ENCODE measurements at places on chromosomes 3 and 15.
A peak's percentile ranks its signal among the peaks of the same experiment; 100 is the strongest.

DNA sequence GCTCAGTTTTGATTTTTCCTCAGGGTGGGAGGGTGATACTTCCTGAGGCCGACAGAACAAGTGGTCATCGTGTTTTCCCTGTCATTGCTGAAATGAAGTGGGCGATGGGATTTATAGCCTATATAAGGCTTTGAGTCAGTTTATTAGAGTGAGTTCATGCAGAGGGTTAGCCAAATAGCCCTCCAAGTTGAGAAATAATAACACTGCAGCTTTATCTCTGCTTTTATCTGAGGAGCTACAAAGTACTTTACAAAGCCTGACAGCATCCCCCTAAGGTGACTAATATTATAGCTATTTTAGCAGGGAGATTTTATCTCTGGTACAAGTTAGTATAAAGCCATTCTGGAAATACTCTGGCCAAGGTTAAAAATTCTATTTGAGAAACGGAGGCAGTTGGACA lies 389.6 kb downstream of the MFSD1 start:
- no peak for DNase-seq

GRCh38 chr3:186361762-186362536 lies at the start of gene DGKG:
TSS of gene DGKG (minus strand) at chr3:186362234. CDS start at chr3:186320459, 41,775 bp downstream.
- DNase-seq: peak; percentile 76

DNA sequence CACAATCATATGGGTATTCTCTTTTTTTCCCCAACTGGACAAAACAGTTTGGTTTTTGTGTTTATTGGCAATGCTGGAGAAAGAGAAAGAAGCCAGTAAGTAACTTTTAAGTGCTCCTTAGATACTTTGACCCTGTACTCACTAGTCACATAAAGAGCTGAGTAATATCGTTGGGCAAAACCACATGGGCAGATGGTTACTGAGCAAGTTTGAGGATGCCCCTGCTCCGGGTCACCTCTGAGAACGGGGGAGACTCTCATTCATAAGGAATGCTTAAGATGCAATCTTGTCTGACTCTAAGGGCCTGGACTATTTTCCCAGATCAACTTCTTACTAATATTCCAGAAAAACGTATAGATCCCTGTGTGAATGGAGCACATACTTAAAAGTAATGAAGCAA lies 106.4 kb upstream of the SLC2A2 start:
- DNase-seq: no peak

GRCh38 chr3:56796996-56797395 lies 4.8 kb downstream of the ARHGEF3 start:
- no peak for DNase-seq

- no peak for DNase-seq
Measured at GRCh38 chr15:81161160-81161673, 27.1 kb downstream of the CFAP161 start.

DNA sequence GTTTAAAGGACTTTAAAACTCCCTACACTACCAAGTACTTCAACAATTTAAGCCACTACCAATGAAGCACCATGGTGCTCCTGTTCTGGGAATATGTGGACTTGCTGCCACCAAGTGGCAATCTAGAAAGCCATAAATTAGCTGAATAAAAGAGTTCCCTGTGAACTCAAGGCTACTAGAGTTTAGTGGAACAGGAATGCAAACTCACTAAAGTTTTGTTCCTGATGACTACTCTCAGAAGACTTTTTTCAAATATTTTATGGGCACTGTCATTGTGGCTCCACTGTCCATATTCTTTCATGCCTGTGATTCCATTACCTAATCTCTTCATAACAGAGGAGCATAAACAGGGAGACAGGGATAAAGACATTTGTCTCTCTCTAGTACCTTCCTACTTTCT lies 63.9 kb downstream of the TMCC1 start:
- peak; percentile 52 for DNase-seq

DNA sequence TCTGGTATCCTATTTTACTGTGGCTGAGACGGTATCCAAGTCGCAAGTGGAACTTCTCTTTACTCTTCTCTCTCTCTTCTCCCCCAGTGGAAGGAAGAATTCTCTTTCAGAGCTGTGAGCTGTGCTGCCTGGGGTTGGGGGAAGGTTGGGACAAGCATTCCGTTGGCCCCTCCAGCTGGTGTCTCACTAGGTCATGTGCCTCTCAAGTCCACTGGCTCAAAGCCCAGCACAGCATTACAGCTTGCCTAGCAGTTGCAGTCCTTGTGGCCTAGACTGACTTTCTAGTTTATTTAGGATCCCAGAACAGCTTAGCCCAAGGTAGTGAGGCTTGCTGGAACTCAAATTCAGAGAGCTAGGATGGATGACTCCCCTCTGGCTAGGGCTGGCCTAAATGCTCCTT lies 76.1 kb upstream of the SPATA16 start:
- DNase-seq: no peak

DNA sequence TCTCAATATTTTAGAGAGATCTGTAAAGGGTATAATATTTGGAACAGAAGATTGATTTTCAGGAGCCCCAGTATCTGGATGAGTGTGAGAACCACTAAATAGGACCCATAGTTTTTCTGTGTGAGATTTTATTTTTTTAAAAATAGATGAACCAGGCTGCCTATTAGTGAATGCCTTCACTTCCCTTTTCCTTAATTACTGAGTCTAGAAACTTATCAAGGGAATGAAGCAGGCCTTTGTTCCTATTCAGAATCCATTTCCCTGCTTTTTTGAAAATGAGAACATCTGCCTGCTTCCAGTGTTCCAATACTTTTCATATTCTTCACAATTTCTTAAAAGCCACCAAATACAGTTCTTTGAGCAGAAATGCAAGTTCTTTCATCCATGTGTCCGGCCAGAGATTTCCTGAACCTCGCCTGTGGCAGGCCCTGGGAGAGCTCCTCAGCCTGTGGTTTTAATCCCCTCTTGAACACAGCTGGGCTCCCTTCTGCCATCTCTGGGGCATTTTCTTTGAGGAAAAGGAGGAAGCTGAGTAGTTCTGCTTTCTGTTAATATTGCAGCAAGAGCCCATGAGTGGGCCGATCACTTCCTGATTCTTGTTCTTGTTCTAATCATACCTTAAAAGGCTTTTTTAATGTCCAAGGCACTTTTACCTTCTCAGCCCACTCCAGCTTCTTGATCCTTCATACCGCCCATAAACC lies 4.7 kb downstream of the EHD4 start:
- peak; percentile 82 for DNase-seq

DNA sequence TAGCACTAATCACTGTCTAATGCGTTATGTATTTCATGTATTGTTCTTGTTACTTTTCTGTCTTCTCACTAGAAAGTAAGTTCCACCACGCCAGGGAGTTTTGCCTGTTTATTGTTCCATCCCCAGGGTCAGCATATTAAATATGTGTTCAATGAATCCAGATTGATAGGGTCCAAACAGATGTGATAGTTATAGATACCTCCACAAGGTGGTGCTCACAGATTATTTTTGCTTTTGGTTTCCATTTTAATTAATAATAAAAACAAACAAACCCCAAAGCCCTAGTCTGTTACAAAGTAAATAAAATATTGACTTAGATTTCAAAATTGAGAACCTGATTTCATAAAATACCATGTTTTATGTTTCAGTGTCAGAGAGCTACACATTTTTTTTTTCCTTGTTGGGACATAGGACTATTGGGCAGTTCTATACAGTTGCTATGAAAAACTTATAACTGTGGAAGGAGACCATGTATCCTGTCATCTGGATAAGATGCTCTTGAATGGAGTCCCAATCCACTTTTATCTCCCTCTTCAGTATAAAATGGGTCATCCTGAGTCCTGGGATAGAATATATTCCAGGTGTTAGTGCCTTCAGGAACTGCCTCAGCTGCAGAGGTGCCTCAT lies 12.4 kb downstream of the OTOL1 start:
- no peak for DNase-seq

- peak; percentile 76 for DNase-seq
Measured at GRCh38 chr3:128095222-128095703, 28.3 kb downstream of the RUVBL1 start.

GRCh38 chr15:68506071-68506470 lies 72.7 kb upstream of the CORO2B start:
- DNase-seq: no peak

All from B cell (primary cell).